ENCODE measurements at places on chromosomes 2 and 18. TPM values are rescaled to one million over a fixed set of nuclear protein-coding genes. Genes with fewer than 3 reads are reported as not detected.

Gene CFAP221
- total RNA-seq = 0.22 TPM

Gene CD28
- total RNA-seq = not detected

Gene STAT4
- total RNA-seq = 3.2 TPM

Gene UGT1A8
- not detected for total RNA-seq

Gene AMER3
- not detected for total RNA-seq
